ENCODE measurements at places on chromosomes 5 and 9. TPM values are rescaled to one million over a fixed set of nuclear protein-coding genes. Genes with fewer than 3 reads are reported as not detected.

- no peaks in the 10 kb centered on the region for H3K4me1 ChIP-seq
- DNase-seq = peak; percentile 41
- H3K27me3 ChIP-seq = no peaks in the 10 kb centered on the region
- no peaks in the 10 kb centered on the region for H3K36me3 ChIP-seq
- H3K27ac ChIP-seq = no peak overlapping the region
These were observed 21.1 kb downstream of the PITX1 start for GRCh38 chr5:135012951-135013391.

DNA sequence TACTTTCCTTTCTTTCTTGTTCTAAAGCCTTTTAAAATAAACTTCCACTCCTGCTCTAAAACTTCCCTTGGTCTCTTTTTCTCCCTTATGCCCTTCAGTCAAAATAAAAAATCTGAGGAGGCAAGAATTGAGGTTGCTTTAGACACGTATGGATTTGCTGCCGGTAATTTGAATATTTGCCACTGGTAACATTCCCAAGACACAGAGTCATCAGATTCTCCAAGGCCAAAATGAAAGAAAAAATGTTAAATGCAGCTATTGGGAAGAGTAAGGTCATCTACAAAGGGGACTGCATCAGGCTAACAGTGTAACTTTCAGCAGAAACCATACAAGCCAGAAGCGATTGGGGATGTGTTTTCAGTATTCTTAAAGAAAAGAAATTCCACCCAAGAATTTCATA, 311.1 kb downstream of the CDH18 start:
- no peaks in the 10 kb centered on the region for H3K4me1 ChIP-seq
- no peaks in the 10 kb centered on the region for H3K27me3 ChIP-seq
- H3K4me3 ChIP-seq = no peak overlapping the region
- H3K36me3 ChIP-seq = no peaks in the 10 kb centered on the region
- DNase-seq = no peak
- H3K27ac ChIP-seq = no peak overlapping the region

DNA sequence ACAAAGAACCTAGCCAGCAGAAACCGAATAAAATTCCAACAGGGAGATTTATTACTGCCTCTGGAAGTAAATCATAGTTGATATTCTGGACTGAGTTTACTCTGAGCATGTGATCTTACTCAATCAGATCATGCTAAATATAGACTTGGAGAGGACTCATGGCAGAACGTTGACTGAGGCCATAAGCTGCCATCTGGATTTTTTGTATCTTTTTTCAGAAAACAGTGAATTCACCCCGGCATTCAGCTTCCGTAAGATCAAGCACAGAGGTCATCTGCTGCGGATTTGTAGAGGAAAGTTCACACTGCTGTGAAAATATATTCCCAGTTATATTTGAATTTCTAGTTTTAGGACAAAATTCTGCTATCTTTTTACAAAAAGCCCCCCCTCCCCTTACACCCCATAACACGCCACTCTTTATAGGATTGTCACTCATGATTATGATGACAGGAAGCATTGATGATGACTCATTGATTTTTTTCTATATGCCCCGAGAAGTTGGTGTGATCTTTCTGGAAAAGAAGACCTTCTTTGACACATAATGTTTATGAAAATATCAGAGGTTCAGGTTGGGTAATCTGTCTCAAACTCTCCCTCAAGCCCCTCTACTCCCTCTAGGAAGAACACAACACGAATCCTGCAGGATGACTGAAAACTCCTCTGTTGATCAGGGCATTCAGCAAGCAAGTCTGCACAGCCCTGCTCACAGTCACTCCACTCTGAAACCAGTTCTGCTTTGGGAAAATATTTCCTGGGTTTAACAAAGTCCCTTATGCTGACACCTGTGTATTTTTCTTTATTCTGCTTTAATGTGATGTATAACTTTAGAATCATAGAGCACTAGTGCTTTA, 70.8 kb downstream of the NXNL2 start:
- H3K27me3 ChIP-seq = no peaks in the 10 kb centered on the region
- no peak overlapping the region for H3K27ac ChIP-seq
- DNase-seq = no peak
- no peaks in the 10 kb centered on the region for H3K36me3 ChIP-seq

- H3K36me3 ChIP-seq = no peaks in the 10 kb centered on the region
- H3K4me1 ChIP-seq = no peaks in the 10 kb centered on the region
- H3K27ac ChIP-seq = no peak overlapping the region
- no peak overlapping the region for H3K4me3 ChIP-seq
- no peaks in the 10 kb centered on the region for H3K27me3 ChIP-seq
These were observed 41.5 kb downstream of the PLPP7 start for GRCh38 chr9:131330814-131331600.

- H3K27ac ChIP-seq = no peak overlapping the region
- H3K27me3 ChIP-seq = no peaks in the 10 kb centered on the region
- DNase-seq = no peak
These were observed 14.4 kb upstream of the TMEM245 start for GRCh38 chr9:109134167-109134578.

DNA sequence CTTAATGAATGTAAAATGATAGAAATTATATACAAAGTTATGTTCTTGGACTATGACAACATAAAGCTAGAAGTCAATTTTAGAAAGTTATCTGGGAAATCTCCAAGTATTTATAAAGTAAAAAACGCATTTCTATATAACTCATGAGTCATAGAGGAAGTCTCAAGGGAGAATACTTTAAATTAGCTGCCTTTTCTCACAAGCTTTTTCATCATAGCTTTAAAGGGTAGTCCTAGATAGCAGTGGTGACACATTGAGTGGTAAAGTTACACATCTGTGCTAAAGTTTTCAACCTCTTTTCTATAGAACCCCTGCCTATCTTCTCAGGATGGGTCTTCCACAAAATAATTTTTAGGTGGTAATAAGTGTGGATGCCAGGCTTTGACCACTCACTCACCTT, 598.3 kb upstream of the FAM174A start:
- no peaks in the 10 kb centered on the region for H3K4me1 ChIP-seq
- H3K27ac ChIP-seq = no peak overlapping the region
- no peaks in the 10 kb centered on the region for H3K36me3 ChIP-seq
- H3K27me3 ChIP-seq = no peaks in the 10 kb centered on the region
- H3K4me3 ChIP-seq = no peak overlapping the region

DNA sequence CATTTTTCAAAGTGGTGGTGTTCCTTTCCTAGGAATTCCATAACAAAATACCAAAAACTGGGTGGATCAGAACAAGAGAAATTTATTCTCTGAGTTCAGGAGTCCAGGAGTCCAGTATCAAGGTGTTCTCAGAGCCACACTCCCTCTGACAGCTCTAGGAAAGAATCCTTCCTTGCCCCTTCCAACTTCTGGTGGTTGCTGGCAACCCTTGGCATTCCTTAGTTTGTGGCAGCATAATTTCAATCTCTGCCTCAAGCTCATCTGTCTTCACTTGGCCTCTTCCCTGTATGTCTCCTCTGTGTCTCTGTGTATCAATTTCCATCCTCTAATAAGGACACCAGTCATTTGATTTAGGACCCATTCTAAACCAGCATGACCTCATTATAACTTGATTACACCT, 243.7 kb downstream of the MPDZ start:
- H3K4me1 ChIP-seq = peaks cover 6% of the 10 kb centered on the region
- H3K27ac ChIP-seq = no peak overlapping the region
- DNase-seq = no peak
- H3K4me3 ChIP-seq = no peak overlapping the region
- H3K27me3 ChIP-seq = no peaks in the 10 kb centered on the region
- H3K36me3 ChIP-seq = no peaks in the 10 kb centered on the region

GRCh38 chr9:117796681-117797080, 92.5 kb downstream of the TLR4 start:
- DNase-seq = no peak
- H3K4me1 ChIP-seq = no peaks in the 10 kb centered on the region
- no peaks in the 10 kb centered on the region for H3K36me3 ChIP-seq
- H3K4me3 ChIP-seq = no peak overlapping the region
- H3K27ac ChIP-seq = no peak overlapping the region
- no peaks in the 10 kb centered on the region for H3K27me3 ChIP-seq

DNA sequence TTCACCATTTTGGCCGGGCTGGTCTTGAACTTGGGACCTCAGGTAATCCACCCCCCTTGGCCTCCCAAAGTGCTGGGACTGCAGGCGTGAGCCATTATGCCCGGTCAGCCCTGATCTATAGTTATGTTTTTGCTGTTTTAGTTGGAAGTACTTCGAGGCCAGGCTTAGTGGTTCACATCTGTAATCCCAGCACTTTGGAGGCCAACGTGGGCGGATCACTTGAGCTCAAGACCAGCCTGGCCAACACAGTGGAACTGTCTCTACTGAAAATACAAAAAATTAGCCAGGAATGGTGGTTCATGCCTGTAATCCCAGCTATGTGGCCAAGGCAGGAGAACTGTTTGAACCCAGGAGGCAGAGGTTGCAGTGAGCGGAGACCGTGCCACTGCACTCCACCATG, 2.0 kb downstream of the HSPA9 start:
- peaks cover 55% of the 10 kb centered on the region for H3K36me3 ChIP-seq
- peaks cover 14% of the 10 kb centered on the region for H3K4me1 ChIP-seq
- H3K4me3 ChIP-seq = no peak overlapping the region
- H3K27me3 ChIP-seq = no peaks in the 10 kb centered on the region

- no peaks in the 10 kb centered on the region for H3K36me3 ChIP-seq
- no peak overlapping the region for H3K4me3 ChIP-seq
- no peaks in the 10 kb centered on the region for H3K27me3 ChIP-seq
- no peak overlapping the region for H3K27ac ChIP-seq
- no peak for DNase-seq
These were observed 1180.6 kb upstream of the CDH18 start for GRCh38 chr5:21168557-21168956.

GRCh38 chr9:79592726-79593493, 21.1 kb downstream of the TLE4 start:
- H3K36me3 ChIP-seq = no peaks in the 10 kb centered on the region
- H3K4me1 ChIP-seq = peaks cover 17% of the 10 kb centered on the region
- DNase-seq = no peak
- H3K27ac ChIP-seq = no peak overlapping the region
- H3K4me3 ChIP-seq = no peak overlapping the region

DNA sequence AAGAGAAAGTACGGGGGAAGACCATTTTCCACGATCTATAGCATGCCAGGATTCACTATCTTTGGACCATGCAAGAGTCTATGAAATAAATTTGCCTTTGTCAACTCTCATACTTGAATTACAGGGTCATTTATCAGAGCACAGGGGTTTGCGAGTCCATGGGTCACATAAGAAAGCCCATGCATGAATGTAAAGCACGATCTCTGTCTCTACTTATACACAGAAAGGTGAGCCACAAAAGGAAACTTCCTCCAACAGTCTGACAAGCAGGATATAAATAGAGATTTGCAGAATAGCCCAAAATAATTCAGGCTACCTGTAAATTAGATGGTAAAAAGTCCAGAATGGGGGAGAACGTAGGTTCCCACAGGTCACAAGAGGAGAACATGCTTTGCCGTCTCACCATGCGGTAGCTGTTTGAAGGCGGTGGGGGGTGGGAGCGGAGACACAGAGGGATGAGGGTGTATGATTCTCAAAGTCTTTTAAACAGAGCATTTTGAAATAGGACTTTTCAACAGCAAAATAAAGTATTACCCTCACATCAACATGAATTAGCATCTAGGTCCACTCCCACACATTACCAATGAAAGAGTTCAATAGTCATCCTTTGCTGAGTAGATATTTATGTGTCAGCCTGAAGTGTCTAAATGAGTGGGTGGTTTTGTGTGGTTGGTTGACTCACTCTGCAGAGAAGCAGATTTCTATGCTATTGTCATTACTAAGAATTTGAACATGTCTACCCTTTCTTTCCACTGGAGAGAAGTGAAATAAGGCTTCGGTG, 279.7 kb downstream of the EBF1 start:
- H3K36me3 ChIP-seq = no peaks in the 10 kb centered on the region
- H3K27ac ChIP-seq = no peak overlapping the region
- no peak for DNase-seq
- no peak overlapping the region for H3K4me3 ChIP-seq
- H3K27me3 ChIP-seq = no peaks in the 10 kb centered on the region

DNA sequence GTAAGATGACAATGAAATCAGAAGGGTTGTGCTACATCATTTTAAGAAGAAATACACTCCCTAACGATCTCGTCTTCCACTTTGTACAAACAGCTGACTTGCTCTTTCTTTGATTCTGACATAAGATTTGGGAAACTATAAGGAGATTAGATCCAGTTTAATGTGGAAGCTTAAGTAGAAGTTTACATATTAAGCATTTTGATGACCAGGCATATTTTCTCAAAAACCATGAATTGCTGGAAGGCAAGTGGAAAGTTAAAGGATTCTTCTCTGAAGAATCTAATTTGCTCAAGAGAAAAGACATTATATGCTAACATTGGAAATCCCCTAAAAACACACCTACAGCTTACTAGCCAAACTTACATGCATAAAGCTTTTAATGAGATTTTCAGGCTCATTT, 531.9 kb upstream of the PTPRD start:
- H3K4me1 ChIP-seq = no peaks in the 10 kb centered on the region
- H3K27me3 ChIP-seq = no peaks in the 10 kb centered on the region
- H3K27ac ChIP-seq = no peak overlapping the region
- H3K4me3 ChIP-seq = no peak overlapping the region
- DNase-seq = no peak

- H3K27me3 ChIP-seq = no peaks in the 10 kb centered on the region
- no peak overlapping the region for H3K27ac ChIP-seq
- peaks cover 9% of the 10 kb centered on the region for H3K4me1 ChIP-seq
- peak; percentile 80 for DNase-seq
- no peak overlapping the region for H3K4me3 ChIP-seq
These were observed 92.8 kb upstream of the LRRTM2 start for GRCh38 chr5:138967791-138968448.

- H3K36me3 ChIP-seq = no peaks in the 10 kb centered on the region
- H3K4me1 ChIP-seq = no peaks in the 10 kb centered on the region
- DNase-seq = no peak
- H3K27me3 ChIP-seq = no peaks in the 10 kb centered on the region
- no peak overlapping the region for H3K27ac ChIP-seq
These were observed 119.8 kb upstream of the TBC1D2 start for GRCh38 chr9:98375138-98375726.

- no peaks in the 10 kb centered on the region for H3K27me3 ChIP-seq
- no peaks in the 10 kb centered on the region for H3K36me3 ChIP-seq
- H3K4me3 ChIP-seq = no peak overlapping the region
- DNase-seq = no peak
- no peaks in the 10 kb centered on the region for H3K4me1 ChIP-seq
These were observed 147.7 kb downstream of the BARX1 start for GRCh38 chr9:93807166-93808074.

DNA sequence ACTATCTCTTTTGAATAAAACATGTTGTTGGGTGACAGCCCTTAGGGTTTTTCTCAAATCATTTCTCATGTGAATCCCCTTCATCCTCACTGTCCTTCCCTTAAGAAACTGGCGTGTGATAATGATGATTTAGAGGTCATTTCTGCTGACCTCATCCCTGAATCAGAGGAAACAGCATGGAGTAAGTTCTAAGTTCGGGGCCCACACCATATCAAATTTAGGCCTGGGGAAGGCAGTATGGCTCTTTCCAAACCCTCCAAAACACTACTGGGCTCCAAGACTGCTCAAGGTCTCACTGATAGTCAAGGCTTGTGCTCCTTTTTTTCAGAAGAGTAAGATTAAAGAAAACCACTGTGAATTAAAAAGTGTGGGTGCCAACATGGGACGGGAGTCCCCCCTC, 872 bp upstream of the SMIM3 start:
- no peaks in the 10 kb centered on the region for H3K36me3 ChIP-seq
- no peaks in the 10 kb centered on the region for H3K27me3 ChIP-seq
- H3K4me3 ChIP-seq = peak overlapping the region; percentile 77
- no peak for DNase-seq
- peaks cover 40% of the 10 kb centered on the region for H3K4me1 ChIP-seq
- H3K27ac ChIP-seq = peak overlapping the region; percentile 93

Gene PIP5K1B
- 36.5 TPM for total RNA-seq

Gene PCDHGC5
- total RNA-seq = 1.4 TPM

Gene SLC1A3
- 43.5 TPM for total RNA-seq

Gene ACER2
- total RNA-seq = 5.5 TPM

Gene SPATA9
- total RNA-seq = not detected

Data from upper lobe of right lung (tissue), 1 donor.